Osteocyte (in vitro differentiated cells): ENCODE measurements at places on chromosomes 11 and 22.

DNA sequence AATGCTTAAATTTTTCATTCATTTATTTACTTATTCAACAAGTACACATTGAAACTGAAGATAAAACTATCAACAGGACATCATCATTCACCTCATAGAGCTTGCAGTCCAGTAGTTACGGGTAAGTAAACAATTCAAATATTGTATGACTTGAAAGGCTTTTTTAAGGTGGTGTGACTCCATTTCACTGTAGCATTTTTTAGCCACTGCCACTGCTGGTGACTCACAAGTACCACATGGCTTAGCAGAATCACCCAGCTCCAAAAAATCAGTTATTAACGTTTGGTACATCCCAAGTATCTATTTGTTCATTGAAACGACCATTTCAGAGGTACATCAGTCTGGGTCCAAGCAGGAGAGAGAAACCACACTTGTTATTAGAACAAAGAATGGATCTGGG lies 427.9 kb upstream of the DDI1 start:
- no peak for DNase-seq

DNA sequence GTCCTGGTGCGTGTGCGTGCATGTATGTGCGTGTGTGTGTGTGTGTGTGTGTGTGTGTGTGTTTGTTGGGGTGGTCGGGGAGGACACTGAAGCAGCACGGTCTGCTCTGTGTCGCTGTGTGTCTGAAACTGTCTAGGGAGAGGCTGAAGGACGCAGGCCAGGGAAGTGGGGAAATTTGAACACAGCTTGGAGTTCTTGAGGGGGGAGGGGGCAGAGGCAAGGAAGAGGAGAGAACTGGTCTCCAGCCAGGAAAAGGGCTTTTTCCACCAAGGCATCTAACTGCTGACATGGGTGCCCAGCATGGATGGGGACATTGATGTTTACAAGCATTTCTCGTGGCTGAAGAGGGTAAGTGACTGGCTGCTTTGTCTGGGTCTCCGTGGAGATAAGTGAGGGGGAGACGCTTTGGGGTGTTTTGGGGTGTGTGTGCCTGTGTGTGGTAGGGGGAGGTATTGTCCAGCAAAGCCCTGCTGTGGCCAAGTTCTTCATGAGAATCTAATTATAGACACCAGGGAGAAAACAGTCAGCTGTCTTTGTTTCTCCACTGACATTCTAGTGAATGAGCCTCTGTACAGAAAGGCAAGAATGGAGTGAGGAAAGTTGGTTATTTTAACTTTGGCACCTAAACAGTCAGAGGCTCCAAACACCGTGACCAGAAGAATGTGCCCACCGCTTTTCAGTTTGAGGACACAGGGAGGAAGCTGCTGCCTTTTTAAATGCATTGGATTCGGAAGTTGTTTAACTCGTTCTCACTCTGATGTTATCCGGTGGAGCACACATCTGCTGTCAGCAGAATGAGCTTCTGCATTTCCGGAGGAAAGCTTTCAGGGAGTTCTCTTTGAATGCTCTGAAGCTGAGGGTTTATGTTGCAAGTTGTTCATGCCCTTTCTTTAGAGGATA lies 63.7 kb downstream of the PPFIBP2 start:
- no peak for DNase-seq

DNA sequence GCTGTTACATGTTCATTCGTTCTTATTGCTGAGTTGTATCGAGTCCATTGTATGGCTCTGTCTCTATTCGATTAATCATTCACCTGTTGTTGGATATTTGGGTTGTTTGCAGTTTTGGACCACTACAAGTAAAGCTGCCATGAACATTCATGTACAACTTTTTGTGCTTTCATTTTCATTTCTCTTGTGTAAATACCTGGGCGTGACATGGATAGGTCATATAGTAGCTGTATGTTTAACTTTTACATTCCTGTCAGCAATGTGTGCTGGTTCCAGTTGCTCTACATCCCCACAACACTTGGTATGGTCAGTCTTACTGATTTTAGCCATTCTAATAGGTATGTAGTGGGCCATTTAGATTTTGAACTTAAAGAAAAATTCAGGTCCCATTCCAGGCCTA lies 194.2 kb upstream of the PLET1 start:
- no peak for DNase-seq

DNA sequence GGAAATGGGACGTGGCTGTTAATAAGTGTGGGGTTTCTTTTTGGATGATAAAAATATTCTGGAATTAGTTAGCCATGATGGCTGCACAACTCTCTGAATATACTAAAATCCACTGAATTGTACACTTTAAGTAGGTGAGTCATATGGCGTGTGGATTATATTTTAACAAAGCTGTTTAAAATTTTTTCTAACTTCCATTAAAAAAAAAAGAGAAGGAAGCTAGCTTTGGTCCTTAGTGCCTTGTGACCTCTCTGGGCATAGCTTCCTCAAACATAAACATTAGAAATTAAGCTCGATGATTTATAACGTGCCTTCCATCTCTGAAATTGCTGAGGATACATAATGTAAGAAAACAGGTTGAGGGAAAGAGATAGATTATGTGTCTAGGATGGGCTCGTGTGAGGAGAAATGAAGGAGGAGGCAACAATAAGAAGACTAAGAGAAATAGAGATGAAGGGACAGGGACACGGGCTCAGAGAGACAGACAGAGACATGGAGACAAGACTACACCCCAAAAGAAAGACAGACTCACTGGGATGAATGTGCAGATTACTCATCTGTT lies 20.0 kb downstream of the IRAG1 start:
- DNase-seq, result no peak

DNA sequence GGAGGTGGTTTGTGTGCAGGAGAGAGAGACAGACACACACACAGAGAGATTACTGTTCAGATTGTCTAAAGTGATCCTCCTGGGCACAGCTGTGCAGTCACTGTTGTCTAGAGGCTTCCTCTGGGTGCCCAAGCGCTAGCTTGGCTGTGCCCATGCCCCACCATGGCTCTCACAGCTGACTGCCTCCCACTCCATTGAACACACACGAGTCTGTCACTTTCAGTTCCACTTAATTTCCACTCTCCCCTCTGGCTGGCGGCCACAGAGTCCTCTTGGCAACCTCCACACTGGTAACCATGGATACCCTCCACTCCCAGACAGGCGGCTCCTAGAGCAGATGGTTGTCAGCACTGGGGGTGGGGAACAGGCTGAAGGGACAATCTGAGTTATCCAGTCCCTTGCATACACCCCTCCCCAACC lies 29.1 kb downstream of the MAP6 start:
- no peak for DNase-seq

GRCh38 chr11:10225553-10225952 lies 68.5 kb downstream of the SBF2 start:
- no peak for DNase-seq
